ENCODE measurements at places on chromosomes 7 and 10. TPM values are rescaled to one million over a fixed set of nuclear protein-coding genes. Genes with fewer than 3 reads are reported as not detected.

- DNase-seq, result no peak
- H3K4me3 ChIP-seq, result no peak overlapping the region
- H3K4me1 ChIP-seq, result no peaks in the 10 kb centered on the region
- no peaks in the 10 kb centered on the region for H3K36me3 ChIP-seq
- H3K27me3 ChIP-seq, result no peaks in the 10 kb centered on the region
- H3K27ac ChIP-seq, result no peak overlapping the region
Observed at GRCh38 chr7:40570223-40570622, 435.4 kb downstream of the SUGCT start.

DNA sequence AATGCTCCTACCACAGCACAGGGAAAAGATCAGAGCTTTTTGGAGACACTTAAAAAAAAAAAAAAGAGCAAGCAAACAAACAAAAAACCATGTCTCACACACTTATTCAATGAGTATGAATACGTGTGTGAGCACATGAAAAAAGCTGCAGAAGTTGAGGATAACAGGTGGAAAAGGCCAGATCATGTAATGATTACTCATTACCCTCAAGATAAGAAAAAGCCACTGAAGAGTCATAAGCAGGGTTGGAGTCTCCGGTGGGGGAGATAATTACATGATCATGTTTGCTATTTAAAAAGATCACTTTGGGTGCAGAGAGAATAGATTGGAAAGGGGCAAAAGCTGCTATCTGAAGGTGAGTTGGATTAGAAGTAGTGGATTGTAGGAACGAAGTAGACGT lies 77.0 kb downstream of the POU6F2 start:
- H3K36me3 ChIP-seq, result no peaks in the 10 kb centered on the region
- no peaks in the 10 kb centered on the region for H3K4me1 ChIP-seq
- no peak for DNase-seq
- H3K27me3 ChIP-seq, result no peaks in the 10 kb centered on the region
- H3K27ac ChIP-seq, result no peak overlapping the region

DNA sequence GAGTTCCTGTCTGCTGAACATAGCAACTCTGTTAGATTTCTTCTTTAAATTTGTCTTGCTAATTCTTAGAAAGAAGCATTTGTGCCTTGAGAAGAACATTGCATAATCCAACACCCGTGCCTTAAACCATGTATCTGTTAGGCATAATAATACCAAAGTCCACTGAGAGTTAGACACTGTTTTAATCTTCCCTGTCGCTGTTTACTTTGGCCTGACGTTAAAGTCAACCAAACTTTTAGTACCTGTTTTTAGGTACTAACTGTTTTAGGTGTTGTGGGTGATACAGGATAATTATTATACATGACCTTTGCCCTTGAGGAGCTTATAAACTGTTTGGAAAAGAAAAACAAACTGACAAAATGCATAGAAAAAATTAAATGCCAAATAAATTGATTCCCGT lies 43.6 kb downstream of the KLHDC10 start:
- H3K36me3 ChIP-seq, result peaks cover 13% of the 10 kb centered on the region
- no peaks in the 10 kb centered on the region for H3K27me3 ChIP-seq
- H3K4me1 ChIP-seq, result peaks cover 5% of the 10 kb centered on the region

GRCh38 chr10:73469579-73469978 lies 26.2 kb downstream of the PPP3CB start:
- H3K27me3 ChIP-seq, result no peaks in the 10 kb centered on the region
- peaks cover 42% of the 10 kb centered on the region for H3K36me3 ChIP-seq
- no peak overlapping the region for H3K4me3 ChIP-seq
- H3K4me1 ChIP-seq, result peaks cover 3% of the 10 kb centered on the region
- no peak overlapping the region for H3K27ac ChIP-seq
- no peak for DNase-seq

GRCh38 chr10:62738916-62739315 lies 65.6 kb upstream of the ADO start:
- no peaks in the 10 kb centered on the region for H3K36me3 ChIP-seq
- no peak overlapping the region for H3K27ac ChIP-seq
- peaks cover 20% of the 10 kb centered on the region for H3K4me1 ChIP-seq
- no peak overlapping the region for H3K4me3 ChIP-seq
- no peak for DNase-seq

GRCh38 chr10:98790817-98791216 lies 344.1 kb upstream of the HPS1 start:
- DNase-seq, result no peak
- H3K4me3 ChIP-seq, result no peak overlapping the region
- no peaks in the 10 kb centered on the region for H3K27me3 ChIP-seq
- no peaks in the 10 kb centered on the region for H3K36me3 ChIP-seq
- no peak overlapping the region for H3K27ac ChIP-seq
- H3K4me1 ChIP-seq, result no peaks in the 10 kb centered on the region

DNA sequence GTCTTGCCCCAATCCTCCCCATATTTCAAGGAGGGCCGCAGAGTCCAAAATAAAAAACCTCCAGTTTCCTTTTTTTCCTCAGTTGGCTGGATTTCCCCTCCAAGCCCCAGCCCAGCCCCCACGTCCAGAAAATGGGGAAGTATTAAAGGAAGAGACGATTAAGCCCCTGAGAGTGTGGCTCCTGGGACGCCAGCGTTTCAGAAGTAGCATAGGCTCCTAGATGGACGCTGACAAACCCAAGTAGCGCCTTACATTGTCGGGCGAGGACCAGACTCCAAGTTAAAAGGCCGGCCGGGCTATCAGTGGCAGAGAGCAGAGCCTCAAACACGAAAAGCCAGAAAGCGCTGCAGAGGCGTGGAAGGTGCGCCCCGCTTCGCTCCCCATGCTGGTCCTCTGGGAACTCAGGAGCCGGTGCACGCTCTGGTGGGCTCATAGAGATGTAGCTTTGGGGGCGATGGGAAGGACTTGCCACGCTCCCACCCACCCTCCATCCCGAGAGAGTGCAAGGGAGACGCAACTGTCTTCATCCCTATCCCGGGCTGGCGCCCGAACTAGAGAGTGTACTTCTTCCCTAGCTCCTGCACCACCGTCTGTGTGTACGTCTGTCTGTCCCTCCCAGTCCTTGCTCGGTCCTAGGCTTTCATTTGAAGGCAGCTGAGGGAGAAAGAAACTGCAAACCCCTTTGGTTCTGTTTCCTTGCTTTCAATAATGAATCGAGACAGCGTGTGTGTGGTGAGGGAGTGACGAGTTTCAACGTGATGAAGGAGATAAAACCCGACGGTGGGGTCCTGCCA lies 6.3 kb upstream of the EMX2 start:
- H3K36me3 ChIP-seq, result no peaks in the 10 kb centered on the region
- DNase-seq, result no peak
- no peak overlapping the region for H3K4me3 ChIP-seq
- H3K4me1 ChIP-seq, result no peaks in the 10 kb centered on the region

GRCh38 chr10:124579011-124579399 lies 117.4 kb downstream of the LHPP start:
- H3K36me3 ChIP-seq, result no peaks in the 10 kb centered on the region
- H3K27ac ChIP-seq, result no peak overlapping the region

Gene CCDC3
- 0.07 TPM for total RNA-seq

Gene ATOH7
- total RNA-seq, result not detected

Gene MRC1
- not detected for total RNA-seq

Measured in activated CD4-positive, alpha-beta T cell treated with anti-CD3 and anti-CD28 coated beads, Interleukin-2, amount 10 ng/mL, durations not matched to agents 24 days and 14 days (primary cell).